CD8-positive, alpha-beta memory T cell (primary cell): ENCODE measurements at places on chromosomes 1 and 21. TPM values are rescaled to one million over a fixed set of nuclear protein-coding genes. Genes with fewer than 3 reads are reported as not detected.

BNIPL gene
- 0.75 TPM for total RNA-seq

RC3H1 gene
- total RNA-seq = 39.7 TPM

CREG1 gene
- 14.6 TPM for total RNA-seq

TTC13 gene
- total RNA-seq = 24.8 TPM

PCBP3 gene
- 0.35 TPM for total RNA-seq

ACTL8 gene
- total RNA-seq = not detected

SLAMF8 gene
- total RNA-seq = 4.0 TPM

NHLH2 gene
- total RNA-seq = not detected

C1orf87 gene
- not detected for total RNA-seq

NBPF9 gene
- 12.6 TPM for total RNA-seq

SHISAL2A gene
- total RNA-seq = 16.7 TPM

LY9 gene
- total RNA-seq = 16.5 TPM

ELF3 gene
- 0.11 TPM for total RNA-seq
